ENCODE measurements at places on chromosomes 4 and X.

DNA sequence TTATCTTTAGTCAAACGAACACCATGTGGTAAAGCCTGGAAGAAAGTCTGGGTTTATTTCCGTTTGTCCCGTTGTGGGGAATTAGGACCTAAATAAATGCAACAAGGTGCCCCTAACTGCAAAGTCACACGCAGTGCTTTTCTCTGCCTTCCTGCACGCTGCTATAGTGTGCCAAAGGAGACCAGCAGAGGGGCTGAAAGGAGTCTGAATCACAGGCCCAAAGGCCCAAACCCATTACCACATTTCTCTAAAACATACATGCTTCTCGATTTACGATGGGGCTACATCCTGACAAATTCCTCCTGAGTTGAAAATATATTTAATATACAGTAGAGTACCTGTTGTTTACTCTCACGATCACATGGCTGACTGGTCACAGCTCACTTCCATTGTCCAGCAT, 4.5 kb downstream of the VEGFC start:
- no peak for DNase-seq

DNA sequence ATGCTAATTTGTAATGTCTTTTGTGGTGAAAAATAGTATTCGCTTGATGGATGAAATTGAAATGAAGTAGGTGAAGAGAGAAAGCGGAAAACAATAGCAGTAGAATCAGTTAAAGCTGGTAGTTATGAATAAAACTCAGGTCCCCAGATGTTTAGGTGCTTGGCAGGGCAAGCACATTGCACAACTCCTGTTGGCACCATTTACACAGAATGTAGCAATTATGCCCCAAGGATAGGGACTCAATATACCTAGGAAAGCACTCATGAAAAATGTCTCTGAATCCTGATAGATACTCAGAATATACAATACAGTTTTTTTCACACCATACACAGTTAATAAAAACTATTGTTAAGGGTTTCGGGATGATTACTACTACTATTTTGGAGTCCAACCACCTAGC, 26.5 kb upstream of the GRIA3 start:
- no peak for DNase-seq

GRCh38 chrX:24117258-24117657, 32.3 kb upstream of the ZFX start:
- DNase-seq = no peak

DNA sequence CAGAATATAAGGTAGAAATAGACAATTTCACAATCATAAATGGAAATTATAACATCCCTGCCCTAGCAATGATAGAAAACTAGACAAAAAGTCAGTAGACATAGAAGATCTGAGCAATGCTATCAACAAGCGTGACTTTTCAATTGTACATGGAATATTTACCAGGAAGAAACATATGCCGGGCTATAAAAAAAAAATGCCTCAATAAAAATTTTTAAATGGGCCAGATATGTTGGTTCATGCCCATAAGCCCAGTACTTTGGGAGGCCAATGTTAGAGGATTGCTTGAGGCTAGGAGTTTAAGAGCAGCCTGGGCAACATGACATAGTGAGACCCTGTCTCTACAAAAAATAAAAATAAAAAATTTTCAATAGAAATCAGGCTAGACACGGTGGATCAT, 5.3 kb upstream of the MTNR1A start:
- DNase-seq = no peak

DNA sequence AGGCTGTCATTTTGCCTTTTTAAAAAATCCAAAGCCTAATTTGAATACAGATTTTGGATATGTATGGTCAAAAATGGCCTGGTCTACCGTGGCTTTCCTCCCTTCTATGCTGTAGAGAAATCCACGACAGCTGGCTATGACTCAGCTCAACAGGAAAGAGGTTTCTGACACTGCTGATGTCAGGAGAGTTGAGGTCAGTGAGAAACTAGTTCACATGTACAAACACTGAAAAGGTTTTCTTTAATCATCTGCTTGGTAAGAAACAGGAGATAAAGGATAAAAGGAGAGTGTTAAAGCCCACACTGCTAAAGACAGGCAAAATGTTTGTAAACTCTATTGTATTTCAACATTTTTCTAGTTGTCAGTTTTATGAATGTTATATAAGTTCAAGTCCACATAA, 113.9 kb downstream of the NYX start:
- DNase-seq = no peak

- no peak for DNase-seq
Measured at GRCh38 chr4:115356176-115356575, 242.8 kb upstream of the NDST4 start.

DNA sequence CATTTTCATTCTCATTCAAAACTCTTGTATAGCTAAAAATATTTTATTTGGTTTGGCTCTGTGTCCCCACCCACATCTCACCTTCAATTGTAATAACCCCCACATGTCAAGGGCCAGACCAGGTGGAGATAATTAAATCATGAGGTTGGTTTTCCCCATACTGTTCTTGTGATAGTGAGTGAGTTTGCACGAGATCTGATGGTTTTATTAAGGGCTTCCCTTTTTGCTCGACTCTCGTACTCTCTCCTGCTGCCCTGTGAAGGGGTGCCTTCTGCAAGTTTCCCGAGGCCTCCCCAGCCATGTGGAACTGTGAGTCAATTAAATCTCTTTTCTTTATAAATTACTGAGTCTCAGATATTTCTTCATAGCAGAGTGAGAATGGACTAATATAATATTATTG, 768.0 kb downstream of the STIM2 start:
- DNase-seq = no peak

DNA sequence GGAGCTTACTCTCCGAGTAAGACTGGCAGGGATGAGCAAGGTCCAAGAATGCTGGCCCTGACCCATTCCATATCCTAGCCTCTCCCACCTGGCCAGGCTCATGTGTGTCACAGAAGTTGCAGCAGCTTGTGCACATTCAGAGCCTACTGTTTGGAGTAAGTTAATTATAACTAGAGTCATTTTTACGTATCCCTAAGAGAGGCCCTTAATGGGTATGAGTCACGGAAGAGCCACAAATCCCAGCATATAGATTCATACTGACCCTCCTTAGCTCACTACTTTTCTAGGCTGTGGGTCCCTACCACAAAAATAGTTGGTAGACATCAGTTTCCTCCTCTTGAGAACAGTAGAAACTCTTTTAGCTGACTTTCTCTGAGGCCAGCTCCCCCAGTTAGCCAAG, 118.3 kb upstream of the FRG1 start:
- no peak for DNase-seq

DNA sequence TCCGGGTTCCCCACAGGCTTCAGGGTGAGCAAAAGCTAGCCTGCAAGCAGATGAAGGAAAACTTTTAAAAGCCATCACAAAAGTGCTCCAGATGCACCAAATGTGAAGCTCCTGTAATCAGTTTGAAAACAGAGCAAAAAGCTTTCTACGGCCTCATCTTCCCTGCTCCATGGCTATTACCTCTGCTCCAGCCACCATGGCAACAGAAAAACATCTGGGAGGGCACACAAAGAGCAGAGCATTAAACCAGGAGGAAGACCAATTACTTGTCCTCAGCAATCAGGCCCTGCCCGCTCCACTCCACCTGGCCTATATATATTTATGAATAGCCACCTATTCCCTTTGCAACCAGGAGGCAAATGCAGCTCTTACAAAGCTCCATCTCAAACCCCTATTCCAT, 33.6 kb downstream of the TMEM154 start:
- no peak for DNase-seq

DNA sequence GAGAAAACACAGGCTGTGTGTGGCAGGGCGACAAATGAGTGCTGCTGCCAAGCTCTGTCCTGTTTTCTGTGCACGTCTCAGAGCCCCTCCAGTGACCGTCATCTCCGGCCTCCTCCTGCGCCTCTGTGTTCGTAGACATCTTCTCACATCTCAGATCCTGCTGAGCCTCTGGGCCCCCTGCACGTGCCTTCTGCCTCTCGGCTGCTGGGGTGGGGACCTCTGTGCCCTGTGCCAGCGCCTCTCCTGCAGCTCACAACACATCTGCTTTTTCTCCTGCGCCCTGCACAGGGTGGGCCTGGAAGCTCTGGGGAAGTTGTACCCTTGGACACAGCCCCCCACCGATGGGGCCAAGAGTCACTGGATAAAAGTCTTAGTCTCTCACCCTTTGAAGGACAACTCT, 2.4 kb upstream of the CTAG2 start:
- DNase-seq = no peak

GRCh38 chrX:68433155-68433980, at the start of gene OPHN1:
OPHN1 (minus strand) TSS chrX:68433495; CDS start chrX:68433020, 475 bp downstream.
- peak; percentile 78 for DNase-seq

- no peak for DNase-seq
Measured at GRCh38 chr4:168421671-168422070, 58.6 kb downstream of the DDX60L start.

DNA sequence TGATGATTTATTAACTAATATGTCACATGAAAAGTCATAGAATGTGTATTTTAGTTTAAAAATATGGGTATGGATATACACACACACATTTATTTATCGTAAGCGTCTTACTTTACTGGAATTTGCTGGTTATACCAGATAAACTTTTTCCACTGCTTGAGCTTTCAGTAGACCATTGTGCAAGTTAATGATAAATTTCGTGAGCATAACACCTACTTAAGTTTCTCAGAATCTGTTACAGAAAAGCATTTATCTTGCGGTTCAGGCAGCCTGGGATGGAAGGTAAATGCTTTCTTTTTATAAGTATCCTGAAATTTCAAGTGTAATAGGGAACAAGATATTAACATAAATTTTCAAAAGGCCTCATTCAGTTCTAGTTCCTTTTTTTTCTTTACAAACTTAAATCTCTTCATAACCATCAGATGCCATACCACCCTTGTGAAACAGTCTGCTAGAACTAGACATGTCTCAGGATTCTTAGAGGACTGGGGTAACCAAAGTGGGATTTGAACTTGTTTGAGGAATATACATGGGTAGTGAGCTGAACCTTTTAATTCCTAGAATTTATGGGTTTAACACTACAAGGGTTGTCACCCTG, 27.7 kb downstream of the ATP7A start:
- DNase-seq = no peak

DNA sequence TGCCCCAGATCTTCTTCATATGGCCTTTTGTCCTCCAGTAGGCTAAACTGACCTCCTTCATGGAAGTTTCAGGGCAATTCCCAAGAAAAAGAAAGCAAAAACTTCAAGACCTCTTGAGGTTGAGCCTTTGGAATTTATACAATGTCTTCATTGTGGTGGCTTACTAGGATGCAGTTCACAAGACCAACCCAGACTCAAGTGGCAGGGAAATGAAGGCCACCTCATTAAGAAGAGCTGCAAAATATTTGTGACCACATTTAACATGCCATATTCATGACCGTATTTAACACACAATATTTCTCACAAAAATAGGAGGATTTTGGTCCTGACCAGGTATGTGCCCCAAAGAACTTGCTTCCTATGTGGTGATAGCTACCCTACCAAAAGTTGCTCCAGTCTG, 605.5 kb upstream of the PITX2 start:
- no peak for DNase-seq

- DNase-seq = no peak
Measured at GRCh38 chr4:76256968-76257367, 5.4 kb downstream of the FAM47E start.

DNA sequence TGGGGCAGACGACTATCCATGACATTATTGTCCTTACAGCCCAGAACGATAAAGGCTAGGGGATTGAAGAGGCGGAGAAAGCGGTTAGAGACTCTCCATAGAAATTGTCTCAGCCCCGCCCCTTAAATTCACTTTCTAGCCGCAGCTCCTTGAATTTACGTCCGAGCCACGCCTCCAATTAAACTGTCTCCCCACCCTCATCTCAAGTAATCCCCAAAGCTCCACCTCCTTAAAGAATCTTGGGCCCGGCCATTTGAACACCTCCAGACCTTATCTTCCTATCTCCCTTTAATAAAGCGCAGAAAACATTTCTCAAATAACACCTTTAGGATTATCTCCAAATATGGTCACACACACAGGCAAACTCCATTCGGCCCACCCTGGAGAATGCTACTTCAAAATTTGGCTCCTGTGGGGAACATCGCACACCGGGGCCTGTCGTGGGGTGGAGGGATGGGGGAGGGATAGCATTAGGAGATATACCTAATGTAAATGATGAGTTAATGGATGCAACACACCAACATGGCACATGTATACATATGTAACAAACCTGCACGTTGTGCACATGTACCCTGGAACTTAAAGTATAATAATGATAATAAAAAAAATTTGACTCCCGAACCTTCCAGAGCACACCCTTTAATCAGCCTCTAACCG, 7.2 kb upstream of the MAGIX start:
- no peak for DNase-seq

- DNase-seq = no peak
Measured at GRCh38 chrX:75086731-75087195, 69.3 kb downstream of the ABCB7 start.

DNA sequence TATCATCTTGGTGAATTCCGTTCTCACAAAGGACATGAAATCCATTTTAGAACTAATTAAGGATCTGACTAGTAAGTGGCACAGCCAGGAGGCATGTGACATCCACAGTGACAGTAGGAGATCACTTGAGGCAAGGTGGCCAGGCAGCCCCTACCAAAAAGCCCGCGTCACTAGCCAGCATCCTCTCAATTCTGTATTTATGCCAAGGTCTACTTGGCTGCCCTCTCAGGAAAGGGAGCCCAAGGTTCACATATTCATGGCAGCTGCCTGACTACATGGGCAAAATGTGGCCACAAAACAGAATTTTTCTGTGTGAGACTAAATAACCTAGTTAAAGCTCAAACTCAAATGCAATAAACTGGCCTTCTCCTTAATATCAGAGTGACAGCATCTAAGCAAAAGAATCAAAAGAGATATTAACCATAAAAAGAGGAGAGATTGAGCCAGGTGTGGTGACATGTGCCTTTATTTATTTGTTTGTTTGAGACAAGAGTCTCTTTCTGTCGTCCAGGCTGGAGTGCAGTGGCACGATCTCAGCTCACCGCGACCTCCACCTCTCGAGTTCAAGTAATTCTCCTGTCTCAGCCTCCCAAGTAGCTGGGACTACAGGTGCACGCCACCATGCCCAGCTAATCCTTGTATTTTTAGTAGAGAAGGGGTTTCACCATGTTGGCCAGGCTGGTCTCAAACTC, 51.5 kb downstream of the SLC9A7 start:
- DNase-seq = no peak

DNA sequence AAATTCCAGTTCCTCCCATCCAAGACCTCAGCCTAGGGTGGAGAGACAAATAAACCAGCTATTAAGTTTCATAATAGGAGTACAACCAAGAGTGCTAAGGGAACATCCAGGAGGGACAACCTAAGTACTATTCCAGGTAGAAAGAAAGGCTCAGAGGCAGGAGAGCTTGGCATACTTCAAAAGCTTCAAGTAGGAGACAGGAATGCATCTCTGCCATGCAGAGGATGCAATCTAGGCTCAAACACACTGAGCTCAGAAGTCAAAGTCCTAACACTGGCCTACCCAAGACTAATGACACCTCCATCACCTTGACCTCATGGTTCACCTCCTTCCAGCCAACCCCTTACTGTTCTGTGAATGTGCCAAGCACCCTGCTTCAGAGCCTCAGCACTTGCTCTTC, 8.1 kb downstream of the WDFY3 start:
- no peak for DNase-seq

DNA sequence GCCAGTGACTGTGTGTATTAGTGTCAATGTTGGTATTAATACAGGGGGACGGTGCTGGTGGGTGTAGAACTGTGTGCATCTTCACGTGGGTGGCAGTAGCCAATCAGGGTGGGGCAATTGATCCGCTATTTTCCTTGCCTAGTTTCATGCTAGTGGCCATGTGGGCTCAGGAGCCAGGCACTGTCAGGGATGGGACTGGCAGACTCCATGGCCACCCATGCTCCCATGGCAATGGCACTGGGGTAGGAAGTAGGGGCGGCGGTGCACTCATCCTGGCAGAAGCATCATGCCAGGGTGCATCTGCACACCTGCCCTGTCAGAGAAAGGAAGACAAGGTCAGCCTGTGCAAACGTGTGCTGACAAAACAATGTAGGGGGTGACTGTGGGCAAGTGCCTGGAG, 122.1 kb upstream of the MAGEC2 start:
- no peak for DNase-seq

Data from psoas muscle (tissue), 8 donors.